ENCODE measurements at places on chromosomes 1 and 21. TPM values are rescaled to one million over a fixed set of nuclear protein-coding genes. Genes with fewer than 3 reads are reported as not detected.

NFASC gene
- total RNA-seq: 1.1 TPM

GJB3 gene
- 6.3 TPM for total RNA-seq

C1orf210 gene
- not detected for total RNA-seq

EPS8L3 gene
- total RNA-seq: 1.9 TPM

ITLN2 gene
- total RNA-seq: not detected

NTRK1 gene
- 0.21 TPM for total RNA-seq

GALNT2 gene
- total RNA-seq: 171 TPM

PCP4 gene
- total RNA-seq: not detected

REN gene
- total RNA-seq: not detected

KRTAP19-1 gene
- total RNA-seq: not detected

RGS4 gene
- total RNA-seq: 0.08 TPM

AMY2B gene
- 0.43 TPM for total RNA-seq

AUNIP gene
- total RNA-seq: 5.8 TPM

PRAMEF20 gene
- not detected for total RNA-seq

PTCH2 gene
- total RNA-seq: 0.20 TPM

F11R gene
- total RNA-seq: 59.7 TPM

EXOC8 gene
- 4.4 TPM for total RNA-seq

ADCY10 gene
- total RNA-seq: 0.17 TPM

TCHHL1 gene
- total RNA-seq: not detected

AIRE gene
- not detected for total RNA-seq

OR2T11 gene
- total RNA-seq: not detected

CD84 gene
- total RNA-seq: not detected

HSD3B2 gene
- not detected for total RNA-seq

CLCA1 gene
- not detected for total RNA-seq

LCE2B gene
- not detected for total RNA-seq

S100A7 gene
- total RNA-seq: not detected

ESPN gene
- 0.32 TPM for total RNA-seq

DMBX1 gene
- 0.71 TPM for total RNA-seq

FAM72D gene
- 6.3 TPM for total RNA-seq

CACHD1 gene
- 1.7 TPM for total RNA-seq

NHLH1 gene
- 0.45 TPM for total RNA-seq

BSND gene
- not detected for total RNA-seq

GBP5 gene
- not detected for total RNA-seq

FAM78B gene
- total RNA-seq: 0.31 TPM

PTGS2 gene
- 9.0 TPM for total RNA-seq

GPR3 gene
- total RNA-seq: 1.5 TPM

RNF223 gene
- total RNA-seq: 0.62 TPM

SLC27A3 gene
- total RNA-seq: 1.3 TPM

DPT gene
- total RNA-seq: not detected

DCDC2B gene
- total RNA-seq: not detected

RSPO1 gene
- total RNA-seq: not detected

FAM167B gene
- 0.45 TPM for total RNA-seq

HMGN1 gene
- total RNA-seq: 179 TPM

KCND3 gene
- total RNA-seq: not detected

AQP10 gene
- total RNA-seq: not detected

LRRN2 gene
- total RNA-seq: 15.6 TPM

FMO2 gene
- not detected for total RNA-seq

IVL gene
- not detected for total RNA-seq

DLGAP3 gene
- 0.18 TPM for total RNA-seq

PLA2G4A gene
- total RNA-seq: 5.9 TPM

ADAMTS5 gene
- total RNA-seq: not detected

C1orf21 gene
- 9.5 TPM for total RNA-seq

SYDE2 gene
- 0.31 TPM for total RNA-seq

SLAMF6 gene
- not detected for total RNA-seq

Data from A549 treated with RU486 at 1 μM for 4 hours (cell line).